Posterior cingulate gyrus (tissue), 11 donors: ENCODE measurements at places on chromosomes 6 and 20.

DNA sequence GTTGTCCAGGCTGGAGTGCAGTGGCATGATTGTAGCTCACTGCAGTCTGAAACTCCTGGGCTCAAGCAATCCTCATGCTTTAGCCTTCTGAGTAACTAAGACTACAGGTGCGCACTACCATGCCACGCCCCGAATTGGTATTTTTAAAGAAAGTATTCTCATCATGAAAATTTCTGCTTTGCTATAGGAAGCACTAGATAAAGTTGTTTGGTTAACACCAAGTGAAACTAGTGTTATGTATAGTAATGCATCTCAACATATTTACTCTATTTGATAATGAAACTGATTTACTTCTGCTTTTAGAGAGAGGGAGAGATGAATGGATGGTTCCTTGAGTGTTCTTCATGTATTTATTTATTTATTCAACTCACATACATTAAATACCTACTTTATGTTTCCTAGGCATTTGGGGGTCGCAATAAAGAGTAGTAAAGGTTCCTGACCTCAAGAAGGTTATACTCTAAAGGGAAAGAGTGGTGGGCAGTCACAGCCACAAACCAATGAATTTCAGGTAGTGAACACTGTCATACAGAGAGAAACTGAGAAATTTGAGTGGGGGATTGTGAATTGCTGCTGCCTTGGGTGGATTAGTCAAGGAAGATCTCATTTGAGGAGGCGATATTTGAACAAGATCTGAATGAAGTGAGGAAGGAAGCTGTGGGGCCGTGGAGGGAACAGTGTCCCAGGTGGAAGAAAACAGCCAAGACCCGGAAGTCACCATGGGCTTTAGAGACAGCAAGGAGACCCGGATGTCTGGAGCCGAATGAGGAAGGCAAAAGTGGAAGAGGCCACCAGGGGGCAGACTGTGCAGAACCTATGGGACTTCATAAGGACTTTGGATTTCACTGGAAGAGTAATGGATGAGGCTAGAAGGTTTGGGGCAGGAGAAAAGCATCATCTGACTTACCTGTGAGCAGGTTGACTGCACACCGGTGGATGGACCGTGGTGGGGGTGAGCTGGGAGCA lies 185.6 kb downstream of the TSHZ2 start:
- peak; percentile 83 for DNase-seq

GRCh38 chr6:132063204-132063603 lies 112.0 kb upstream of the CCN2 start:
- no peak for DNase-seq

DNA sequence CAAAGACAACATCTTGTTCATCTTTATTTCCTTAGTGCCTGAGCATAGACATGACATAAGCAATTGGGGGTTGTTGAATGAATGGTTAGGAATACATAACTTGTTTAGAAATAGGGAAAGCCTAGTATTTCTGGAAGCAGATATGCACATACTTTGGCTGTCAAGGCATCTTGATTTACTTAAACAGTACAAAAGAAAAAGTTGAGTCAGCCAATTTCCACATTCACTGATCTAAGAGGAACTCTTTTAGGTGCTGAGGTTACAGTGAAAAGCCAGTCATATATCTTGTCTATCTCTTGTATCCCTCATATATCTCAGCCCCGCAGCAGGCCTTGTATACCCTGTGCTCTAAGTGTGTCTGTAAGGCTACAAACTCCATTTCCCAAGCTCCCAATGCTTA lies 11.6 kb downstream of the ZKSCAN4 start:
- no peak for DNase-seq

DNA sequence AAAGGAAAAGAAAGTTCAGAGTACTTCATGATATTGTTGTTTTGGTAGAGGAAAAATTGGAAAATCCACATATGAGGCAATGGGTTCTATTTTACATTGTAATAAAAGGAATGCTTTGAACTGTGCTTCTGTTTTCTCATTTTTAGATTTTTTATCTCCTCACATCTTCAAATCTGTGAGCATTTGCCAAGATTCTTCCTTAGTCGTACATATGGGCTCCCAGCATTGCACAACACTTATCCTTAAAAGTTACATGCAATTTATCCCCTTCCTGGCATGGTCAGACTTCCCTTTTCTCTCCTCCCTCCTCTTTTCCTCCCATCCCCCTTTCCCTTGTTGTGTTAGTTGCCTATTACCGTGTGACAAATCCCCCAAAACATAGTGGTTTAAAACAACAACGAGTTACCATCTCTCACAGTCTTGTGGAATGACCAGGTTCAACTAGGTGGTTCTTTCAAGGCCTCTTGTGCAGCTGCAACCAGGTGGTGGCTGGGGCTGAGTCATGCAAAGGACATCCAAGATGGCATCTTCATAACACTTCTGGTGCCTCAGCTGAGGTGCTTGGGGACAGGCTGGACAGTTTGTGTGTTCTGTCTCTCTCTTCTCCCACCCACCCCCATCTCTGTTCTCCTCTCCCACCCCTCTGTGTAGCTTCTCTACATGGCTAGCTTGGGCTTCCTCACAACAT lies 68.7 kb downstream of the TXNDC5 start:
- no peak for DNase-seq

GRCh38 chr6:128095362-128095761 lies 194.5 kb upstream of the THEMIS start:
- DNase-seq = no peak

DNA sequence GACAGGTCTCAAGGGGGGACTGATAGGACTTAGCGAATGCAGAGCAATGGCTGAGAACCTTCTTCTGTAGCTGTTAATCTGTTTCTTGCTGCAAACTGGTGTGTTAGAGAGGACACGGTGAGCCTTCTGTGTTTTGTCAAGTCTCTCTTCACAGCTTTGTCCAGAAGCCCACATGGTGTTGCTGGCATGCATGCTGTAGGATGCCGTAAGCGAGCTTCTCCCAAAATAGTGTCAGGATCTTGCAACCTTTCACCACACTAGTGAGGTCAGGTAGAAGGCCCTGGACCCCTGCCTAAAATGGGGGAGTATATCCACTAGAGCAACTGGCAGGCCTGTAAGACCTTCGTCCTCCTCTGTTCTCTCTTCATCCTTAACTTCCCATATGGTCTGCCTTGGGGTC lies 51.9 kb upstream of the GLP1R start:
- DNase-seq = no peak

DNA sequence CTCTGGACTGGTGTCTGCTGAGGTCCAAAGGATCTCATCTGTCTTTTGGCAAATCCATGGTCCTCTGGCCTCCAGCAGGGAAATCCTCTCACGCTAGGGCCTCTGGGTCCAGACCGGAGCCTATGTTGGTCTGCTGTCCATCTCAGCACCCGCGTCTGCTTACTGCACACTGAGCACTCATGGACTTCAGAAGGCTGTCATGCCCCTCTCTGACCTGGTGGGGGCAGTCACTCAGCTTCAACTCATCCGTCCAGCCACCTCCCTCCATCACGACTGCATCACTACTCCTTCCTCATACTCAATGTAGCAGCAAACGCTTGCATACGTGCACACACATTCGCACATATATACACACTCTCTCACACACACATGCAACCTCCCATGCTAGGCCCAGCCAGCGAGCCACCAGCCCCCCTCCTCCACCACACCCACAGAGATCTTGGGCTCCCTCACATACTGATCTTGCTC lies 33.3 kb downstream of the GABRR2 start:
- DNase-seq = no peak

DNA sequence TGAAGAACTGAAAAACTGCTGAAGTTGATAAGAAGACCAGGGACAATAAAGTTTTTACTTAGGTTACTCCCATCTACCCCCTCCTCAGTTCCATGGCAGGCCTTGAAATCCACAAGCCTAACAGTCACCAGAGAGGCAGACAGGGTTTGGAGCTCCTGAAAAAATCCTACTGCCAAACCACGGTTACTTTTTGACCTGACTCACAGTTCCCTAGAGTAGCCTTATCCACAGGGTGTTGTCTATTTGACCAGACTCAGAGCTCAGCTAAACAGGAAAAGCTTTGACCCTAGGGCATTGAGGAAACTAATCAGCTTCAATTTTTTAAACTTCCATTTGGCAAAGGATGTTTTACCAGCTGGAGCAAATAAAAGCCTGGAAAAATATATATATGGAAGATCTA lies 257.7 kb upstream of the NT5E start:
- DNase-seq = no peak

DNA sequence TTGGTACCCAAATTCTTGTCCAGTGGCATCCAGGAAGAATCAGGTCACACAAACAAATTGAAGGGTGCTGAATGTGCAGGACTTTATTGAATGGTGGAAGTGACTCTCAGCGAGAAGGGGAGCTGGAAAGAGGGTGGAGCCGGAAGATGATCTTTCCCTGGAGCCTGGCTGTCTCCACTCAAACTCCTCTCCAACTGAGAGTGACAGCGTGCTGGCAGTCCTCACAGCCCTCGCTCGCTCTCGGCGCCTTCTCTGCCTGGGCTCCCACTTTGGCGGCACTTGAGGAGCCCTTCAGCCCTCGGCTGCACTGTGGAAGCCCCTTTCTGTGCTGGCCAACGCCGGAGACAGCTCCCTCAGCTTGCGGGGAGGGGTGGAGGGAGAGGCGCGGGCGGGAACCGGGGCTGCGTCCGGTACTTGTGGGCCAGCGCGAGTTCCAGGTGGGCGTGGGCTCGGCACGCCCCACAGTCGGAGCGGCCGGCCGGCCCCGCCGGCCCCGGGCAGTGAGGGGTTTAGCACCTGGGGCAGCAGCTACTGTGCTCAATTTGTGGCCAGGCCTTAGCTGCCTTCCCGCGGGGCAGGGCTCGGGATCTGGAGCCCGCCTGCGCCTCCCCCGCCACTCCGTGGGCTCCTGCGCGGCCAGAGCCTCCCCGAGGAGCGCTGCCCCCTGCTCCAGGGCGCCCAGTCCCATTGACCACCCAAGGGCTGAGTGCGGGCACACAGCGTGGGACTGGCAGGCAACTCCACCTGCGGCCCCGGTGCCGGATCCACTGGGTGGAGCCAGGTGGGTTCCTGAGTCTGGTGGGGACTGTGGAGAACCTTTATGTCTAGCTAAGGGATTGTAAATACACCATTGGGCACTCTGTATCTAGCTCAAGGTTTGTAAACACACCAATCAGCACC lies 26.7 kb upstream of the MBOAT1 start:
- DNase-seq = no peak

DNA sequence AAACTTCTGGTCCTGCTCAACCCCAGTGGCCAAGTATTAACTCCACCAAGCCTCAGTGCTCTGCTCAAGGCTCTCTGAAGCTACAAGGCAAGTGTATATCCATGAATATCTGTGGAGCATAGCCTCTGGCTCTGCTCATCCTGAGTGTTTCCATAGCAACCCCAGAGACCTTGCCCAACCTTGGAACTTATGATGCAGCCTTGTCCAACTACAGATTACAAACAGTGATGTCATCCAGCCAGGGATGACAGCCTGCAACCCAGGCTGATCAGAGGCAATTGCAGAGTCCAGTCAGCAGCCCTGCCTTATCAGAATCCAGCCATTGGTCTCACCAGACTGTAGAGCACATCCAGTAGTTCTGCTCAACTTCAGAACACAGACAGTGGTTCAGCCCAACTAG lies 65.5 kb upstream of the SPACA1 start:
- DNase-seq = no peak

- DNase-seq = peak; percentile 96
These were observed 143.8 kb downstream of the LPA start for GRCh38 chr6:160520043-160520904.

DNA sequence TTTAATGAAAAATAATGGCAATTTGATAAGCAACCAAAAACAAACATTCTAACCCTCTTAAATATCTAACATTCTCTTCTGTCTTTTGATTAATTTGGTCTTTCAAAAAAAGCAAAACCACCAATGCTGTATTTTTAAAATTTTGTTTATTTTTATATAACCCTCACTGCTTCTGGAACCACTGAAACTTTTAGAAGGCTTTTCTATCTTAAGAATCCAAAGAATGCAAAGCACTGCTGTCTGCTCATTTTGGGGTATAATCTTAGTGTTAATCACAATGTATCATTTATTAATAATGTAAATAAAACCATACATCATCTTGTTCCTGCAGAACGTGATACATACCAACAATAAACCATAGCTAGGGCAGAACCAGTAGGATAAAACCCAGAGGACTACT lies 14.0 kb downstream of the STK38 start:
- no peak for DNase-seq

DNA sequence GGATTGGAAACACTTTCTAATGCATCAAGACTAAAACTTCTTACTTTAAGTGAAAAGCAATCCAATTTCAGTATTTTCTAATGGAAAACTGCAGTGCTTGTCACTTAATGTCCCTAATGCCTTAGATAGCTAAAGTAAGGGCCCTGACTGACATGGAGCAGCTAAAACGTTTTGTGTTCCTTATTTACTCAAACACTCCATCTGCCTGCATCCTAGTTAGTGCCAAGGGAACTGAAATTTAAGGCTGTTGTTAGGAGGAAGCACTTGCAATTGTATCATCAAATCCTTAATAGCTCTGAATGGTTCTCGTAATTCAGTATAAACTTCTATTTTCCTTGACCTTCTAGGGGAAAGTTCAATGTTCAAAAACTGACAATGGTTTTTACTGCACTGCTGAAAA lies 127.4 kb downstream of the GJA10 start:
- no peak for DNase-seq

DNA sequence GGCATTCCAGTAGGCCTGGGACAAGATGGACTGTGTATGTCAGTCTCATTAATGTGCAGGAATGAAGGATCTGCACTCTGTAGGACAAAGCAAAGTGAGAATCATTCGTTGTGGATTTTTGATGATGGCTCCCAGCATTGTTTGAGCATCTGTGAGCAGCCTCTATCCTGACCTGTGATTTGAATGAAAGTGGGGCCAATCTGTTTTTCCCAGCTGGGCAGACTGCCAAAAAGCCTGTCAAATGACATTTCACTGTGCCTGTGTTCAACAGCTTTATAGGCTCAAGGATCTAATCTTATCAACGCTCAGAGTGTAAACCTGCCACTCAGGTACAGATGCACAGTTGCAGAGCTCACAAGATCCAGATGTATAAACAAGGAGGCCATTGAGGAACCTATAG lies 86.7 kb upstream of the SYNDIG1 start:
- DNase-seq = no peak

- no peak for DNase-seq
These were observed 259.8 kb downstream of the PHACTR1 start for GRCh38 chr6:12976366-12976765.

DNA sequence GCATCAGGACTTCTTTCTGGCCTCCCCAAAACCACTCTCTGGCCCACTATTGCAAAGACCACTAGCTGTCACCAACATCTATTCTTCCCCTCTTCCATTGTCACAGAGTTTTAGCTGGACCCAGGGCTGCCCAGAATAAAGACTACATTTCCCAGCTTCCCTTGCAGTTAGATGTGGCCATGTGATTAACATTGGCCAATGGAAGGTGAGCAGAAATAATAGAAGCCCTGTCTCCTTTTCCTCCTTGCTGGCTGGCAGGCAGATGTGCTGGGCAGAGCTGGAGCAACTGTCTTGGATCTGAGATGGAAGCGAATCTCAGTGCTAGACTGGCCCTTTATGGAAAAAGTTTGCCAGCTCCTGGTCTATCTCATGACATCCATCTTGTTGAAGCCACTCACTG lies 97.0 kb downstream of the KCNB1 start:
- DNase-seq = no peak

GRCh38 chr20:57089699-57090144 lies 176.7 kb downstream of the BMP7 start:
- peak; percentile 94 for DNase-seq

- no peak for DNase-seq
These were observed 67.7 kb upstream of the NOTCH4 start for GRCh38 chr6:32291543-32291942.
